ENCODE measurements at places on chromosomes 13 and 19.

DNA sequence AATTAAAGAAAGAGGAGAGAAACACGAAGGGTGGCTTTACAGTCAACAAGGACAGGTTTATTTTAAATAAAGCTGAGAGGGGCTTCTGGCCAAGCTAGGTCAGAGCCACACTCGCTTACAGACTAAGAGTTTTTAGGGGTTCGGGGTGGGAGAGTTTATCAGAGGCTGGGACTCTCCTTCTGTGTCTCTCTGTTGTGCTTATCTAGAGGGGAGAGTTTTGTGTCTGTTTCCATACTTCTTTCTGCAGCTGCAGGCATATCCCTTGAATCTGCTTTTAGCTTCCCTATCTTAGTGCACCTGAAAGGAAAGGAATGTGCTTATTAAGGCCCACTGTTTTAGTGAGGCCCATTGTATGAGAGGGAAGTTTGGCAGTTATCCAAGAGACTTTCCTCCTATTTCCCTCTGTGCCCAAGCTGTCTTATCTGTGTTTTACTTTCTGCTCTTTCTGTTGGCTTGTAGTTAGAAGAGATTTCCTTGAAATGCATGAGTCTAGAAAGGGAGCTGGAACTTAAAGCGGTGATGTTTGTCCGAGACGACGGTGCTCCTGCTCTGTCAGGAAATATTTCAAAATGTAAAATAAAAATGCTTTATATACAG lies 275.3 kb downstream of the KCTD12 start:
- DNase-seq: no peak

DNA sequence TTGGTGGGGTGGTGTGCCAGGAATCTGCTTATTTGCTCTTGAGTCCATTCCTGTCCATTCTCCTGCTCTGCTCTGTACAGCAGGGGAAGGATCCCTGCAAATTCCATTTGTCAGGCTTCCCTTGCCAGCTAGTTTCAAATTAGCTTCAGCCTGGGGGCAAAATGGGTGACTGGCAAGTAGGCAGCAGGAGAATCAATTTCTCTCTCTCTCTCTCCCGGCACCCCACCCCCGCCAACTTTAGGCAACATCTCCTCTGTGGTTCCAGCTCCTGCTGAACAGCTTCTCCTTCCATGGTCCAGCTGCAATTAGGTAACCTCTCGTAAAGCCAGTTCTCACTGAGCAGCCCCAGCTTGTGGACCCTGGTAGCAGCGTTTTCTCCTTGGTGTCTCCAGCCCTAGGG lies 6.7 kb upstream of the MYCBP2 start:
- DNase-seq: no peak

DNA sequence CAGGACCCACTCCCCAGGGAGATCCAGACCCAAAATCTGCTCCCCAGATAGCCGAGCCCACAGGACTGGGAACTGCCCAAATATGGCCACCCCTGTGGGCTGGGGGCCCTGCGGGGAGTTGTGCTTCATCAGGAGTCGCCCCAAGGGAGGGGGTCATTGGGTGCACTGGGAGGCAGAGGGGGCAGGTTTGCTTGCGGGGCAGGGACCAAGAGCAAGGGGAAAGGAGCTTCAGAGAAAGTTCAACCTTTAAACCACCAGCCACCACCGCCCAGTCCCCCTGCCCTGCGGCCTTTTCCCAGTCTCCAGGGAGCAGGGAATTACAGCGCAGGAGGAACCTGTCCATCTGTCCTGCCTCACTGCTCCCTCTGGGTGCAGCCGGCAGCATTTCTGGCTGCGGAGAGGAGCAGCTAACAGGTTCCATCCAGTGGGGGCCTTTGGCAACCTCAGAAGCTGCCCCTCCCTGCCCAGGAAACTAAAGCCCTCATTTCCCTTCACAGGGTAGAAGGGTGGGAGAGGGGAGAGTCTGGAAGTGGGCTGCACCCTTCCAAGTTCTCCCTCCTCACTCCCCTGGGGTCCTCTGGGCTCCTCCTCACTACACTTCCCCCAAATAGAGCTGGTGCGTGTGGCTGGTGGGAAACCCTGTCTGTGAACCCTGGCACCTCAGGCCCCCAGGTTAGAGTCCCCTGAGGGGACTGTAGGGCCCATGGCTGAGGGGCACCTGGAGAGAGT lies 13.8 kb upstream of the ASF1B start:
- no peak for DNase-seq

- DNase-seq: no peak
Observed at GRCh38 chr13:79723519-79724024, 242.6 kb downstream of the NDFIP2 start.

GRCh38 chr13:111575719-111576118 lies 255.3 kb downstream of the TEX29 start:
- DNase-seq: no peak

- DNase-seq: peak; percentile 33
Observed at GRCh38 chr19:19444681-19445155, 39.2 kb downstream of the GATAD2A start.

DNA sequence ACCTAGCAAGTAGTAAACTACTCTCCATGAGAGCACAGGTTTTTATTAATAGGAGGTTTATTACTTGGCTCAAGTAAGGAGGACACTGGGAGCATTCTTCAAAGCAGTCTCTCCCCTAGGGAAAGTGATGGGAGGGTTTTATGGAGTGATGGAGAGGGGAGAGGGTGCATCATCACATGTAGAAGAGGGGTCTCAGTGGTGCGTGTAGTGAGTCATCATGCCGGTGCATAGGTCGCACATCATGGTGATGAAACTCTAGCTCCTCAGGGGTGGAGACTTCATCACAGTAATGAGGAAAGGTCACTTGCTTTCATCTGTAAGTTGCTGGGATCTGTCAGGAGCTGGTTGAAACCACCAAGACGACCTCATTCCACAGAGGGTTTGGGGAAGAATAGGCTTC lies 210.8 kb upstream of the UBL3 start:
- no peak for DNase-seq

- DNase-seq: no peak
Observed at GRCh38 chr19:3095441-3096191, 1.5 kb downstream of the GNA11 start.

- DNase-seq: peak; percentile 84
Observed at GRCh38 chr13:98393873-98394272, 183.0 kb downstream of the STK24 start.

GRCh38 chr19:31099515-31100205 lies 249.6 kb downstream of the TSHZ3 start:
- DNase-seq: no peak

- no peak for DNase-seq
Observed at GRCh38 chr13:64755961-64756360, 2474.2 kb downstream of the PCDH9 start.

DNA sequence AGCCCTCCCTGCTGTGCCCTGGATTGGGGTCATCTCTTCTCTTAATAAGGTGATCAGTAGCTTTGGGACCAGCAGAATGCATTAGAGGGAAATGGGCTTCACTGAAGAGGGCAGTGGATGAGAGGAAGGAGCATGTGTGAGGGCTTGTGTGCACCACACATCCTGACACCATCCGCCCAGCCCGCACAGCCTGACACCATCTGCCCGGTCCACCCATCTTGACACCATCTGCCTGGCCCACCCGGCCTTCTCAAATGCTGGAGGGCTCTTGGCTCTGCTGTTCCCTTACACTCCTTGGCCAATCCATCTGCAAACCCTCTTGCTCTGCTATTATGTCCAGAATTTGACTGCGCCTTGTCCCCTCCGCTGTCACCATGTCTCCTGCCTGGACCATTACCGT lies 41.8 kb downstream of the BICRA start:
- DNase-seq: no peak

DNA sequence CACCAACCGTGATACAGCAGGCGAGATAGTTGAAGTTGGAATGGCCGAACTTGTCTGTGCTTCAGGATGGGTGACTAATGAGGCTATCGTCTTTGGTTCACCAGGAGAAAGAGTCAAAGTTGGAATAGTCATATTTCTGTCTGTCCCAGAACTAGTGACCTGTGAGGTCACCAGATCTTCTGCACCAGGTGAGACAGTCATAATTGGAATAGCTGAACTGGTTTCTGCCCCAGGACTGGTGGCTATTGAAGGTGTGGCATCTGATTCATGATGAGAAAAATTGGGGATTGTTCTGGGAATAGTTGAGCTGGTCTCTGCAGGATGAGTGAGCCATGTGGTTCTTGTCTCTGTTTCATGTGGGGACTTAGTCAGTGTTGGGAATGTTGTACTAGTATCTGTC lies 71.6 kb downstream of the MUC16 start:
- no peak for DNase-seq

- DNase-seq: no peak
Observed at GRCh38 chr13:89763005-89763404, 1584.5 kb upstream of the MIR17HG start.

DNA sequence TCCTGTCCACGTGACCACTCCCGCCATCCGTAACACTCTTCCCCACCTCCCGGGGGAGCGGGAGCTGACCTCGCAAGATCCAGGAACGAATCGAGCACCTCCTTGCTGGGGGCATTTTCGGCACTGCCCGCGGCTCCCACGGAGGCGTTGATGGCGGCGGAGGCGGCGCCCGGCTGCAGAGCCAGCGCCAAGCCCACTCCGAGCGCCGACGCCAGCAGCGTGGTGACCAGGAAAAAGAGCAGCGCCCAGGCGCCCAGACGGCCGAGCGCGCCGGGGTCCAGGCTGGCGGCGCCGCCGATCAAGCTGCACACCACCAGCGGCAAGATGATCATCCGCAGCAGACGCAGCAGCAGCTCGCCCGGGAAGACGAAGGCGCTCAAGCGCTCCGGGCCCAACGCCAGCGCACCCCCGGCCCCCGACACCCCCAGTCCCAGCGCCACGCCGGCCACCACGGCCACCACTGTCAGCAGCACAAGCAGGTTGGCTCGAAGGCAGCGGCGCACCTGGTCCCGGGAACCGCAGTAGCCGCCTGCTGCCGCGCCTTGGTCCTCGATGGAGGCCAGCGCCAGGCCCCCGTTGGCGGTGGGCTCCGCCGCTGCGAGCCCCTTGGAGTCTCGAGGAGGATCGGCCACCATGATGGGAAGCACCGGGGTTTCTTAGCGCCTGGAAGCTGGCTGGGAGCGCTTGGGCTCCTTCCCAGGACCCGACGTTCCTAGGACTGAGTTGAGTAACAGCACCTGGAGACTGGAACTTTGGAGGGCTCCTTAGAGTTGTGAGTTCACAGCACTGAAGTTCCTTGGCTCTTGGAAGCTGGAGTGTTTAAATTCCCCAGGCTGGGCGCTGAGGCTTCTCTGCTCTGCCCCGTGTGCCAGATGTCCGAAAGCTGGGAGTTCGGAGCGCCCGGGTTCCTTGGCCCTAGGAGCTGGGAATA lies 798 bp downstream of the SLC1A5 start:
- DNase-seq: no peak

DNA sequence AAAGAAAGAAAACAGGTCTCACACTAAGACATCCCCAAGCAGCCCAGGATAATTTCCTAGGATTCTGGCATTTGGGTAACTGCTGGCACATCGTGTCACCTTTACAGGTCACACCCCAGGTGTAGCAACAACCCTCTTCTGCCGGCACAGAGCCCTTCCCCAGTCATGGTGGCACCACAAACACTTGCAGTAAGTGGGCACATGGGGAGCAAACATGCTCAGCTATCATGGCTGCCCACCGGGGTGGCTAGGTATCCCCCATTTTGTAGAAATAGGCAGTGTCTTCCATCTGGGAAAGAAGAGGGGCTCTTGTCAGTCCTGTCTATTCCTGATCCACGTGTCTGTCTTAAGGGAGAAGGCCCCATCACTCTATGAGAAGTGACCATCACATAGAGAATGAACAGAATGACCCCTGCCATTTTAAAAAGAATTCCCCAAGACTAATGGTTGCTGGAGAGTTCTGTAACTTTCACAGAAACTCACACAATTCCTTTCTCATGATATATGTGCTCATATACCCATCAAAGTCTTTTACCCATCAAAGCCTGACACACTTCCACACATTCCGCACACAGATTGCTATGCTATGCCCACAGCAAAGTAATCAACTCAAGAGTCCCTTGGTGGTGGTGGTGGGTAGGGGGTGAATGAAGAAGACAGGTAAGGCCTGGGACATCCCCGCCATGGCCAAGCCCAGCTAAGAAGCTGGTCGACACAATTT lies 33.3 kb downstream of the BRD4 start:
- DNase-seq: no peak

GRCh38 chr13:40371531-40372125 lies 294.8 kb downstream of the FOXO1 start:
- DNase-seq: no peak

- DNase-seq: no peak
Observed at GRCh38 chr19:32677657-32678056, 2.0 kb downstream of the RGS9BP start.

- no peak for DNase-seq
Observed at GRCh38 chr13:111202745-111203144, 87.6 kb downstream of the ARHGEF7 start.

- DNase-seq: no peak
Observed at GRCh38 chr13:73000027-73000674, 58.7 kb upstream of the KLF5 start.

DNA sequence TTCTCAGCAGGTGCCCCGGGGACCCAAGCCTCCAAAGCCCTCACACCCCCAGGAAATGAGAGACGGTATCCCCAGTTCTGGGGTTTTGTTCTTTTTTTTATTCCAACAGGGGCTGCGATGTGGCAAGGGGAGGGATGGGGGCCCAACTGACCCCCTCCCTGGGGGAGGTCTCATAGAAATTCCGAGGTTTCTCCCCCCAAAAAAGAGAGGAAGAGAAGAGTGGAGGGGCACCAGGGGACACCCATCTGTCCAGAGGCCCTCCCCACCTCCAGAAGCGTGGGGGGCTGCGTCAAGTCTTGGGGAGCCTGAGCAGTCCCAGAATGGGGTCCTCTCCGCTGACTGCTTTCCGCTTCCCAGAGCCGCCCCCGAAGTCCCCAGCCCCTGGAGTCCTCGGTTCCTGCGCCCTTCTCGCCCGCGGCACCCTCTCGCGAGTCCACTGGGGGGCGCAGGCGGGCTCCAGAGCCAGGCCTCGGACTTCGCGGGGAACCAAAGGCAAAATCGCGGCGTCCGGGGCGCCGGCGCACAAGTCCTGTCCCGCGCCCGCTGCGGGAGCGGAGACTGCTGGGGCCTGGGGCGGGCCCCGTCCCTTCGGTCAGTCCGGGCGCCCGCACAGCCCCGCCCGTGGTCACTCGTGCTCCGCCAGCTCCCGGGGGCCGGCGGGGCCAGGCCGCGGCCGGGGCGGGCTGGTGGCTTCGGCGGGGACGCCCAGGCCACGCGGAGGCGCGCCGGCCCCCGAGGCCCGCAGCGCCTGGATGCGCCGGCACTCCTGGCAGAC lies 4.4 kb upstream of the ATP1A3 start:
- DNase-seq: peak; percentile 45

- no peak for DNase-seq
Observed at GRCh38 chr19:37227996-37228395, 10.0 kb downstream of the ZNF383 start.

GRCh38 chr19:42185277-42185676 lies 32.2 kb downstream of the DEDD2 start:
- DNase-seq: no peak

GRCh38 chr13:20727856-20728255 lies 24.4 kb downstream of the IL17D start:
- no peak for DNase-seq

GRCh38 chr19:5827342-5827890 lies 12.1 kb downstream of the FUT6 start:
- no peak for DNase-seq

GRCh38 chr19:35380450-35381124 lies 9.7 kb downstream of the GPR42 start:
- DNase-seq: no peak

Data from posterior cingulate gyrus (tissue), 11 donors.